GM03348 (cell line): ENCODE measurements at places on chromosomes 3 and 15.
A peak's percentile ranks its signal among the peaks of the same experiment; 100 is the strongest.

DNA sequence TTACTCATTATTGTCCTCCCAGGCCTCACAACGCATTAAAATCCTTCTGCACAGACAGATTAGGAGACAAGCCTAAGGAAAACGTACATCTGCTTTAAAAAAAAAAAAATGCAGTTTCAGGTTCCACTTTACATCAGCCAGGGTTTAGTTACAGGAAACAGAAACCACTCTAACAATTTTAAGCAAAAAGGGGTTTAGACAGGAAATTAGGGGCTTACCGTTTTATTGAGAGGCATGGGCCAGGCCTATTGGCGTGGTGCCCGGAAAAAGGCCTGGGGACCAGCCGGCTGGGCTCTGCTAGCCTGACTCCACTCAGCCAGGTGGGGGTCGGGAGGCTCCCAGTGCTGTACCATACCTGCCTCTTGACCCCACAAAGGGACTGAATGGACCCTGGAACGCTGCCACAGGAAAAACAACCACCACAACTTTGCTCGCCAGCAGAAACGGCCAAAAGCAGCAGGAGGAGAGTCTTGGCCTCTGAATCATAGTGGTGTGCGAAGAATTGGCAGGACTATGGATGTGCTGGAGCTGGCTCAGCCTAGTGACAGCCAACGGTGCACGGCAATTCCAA is 124.3 kb downstream of the CHSY1 start:
- DNase-seq: peak; percentile 85

DNA sequence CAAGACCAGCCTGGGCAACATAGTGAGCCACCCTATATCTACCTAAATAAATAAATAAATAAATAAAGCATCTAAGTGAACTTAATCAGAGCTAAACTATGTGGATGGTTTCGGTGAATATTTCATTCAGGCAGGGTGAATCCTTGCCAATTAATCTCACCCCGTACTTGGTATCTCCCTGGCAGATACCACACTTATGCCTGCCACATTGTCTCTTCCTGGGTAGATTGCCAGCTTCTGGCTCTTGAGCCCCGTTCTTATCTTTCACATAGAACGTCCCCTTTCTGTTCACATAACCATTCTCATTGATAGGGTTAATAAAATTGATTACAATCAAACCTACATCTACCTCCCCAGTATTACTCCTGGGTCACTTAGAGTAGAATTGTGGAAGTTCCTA is 7.0 kb downstream of the SNAP23 start:
- no peak for DNase-seq

GRCh38 chr3:66037986-66038369 is 740 bp downstream of the MAGI1 start:
- DNase-seq: peak; percentile 36

DNA sequence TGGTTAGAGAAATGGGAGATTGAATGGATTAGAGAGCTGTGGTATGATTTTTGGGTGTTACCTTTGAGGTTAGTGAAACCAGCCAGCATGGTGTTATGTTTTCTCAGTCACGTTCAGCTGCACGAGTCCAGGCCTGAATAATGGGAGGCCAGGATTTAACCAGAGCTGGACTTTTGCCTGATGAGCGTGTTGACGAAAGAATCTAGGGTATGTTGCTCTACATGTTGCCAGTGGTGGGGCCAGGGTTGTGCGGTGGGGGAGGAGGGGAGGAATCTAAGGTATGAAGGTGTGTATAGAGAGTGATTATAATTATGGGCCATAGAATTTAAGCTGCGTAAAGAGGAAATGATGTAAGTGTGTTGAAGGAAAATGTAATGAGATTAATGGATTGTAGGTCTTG is 22.8 kb downstream of the MINDY2 start:
- no peak for DNase-seq

- DNase-seq: peak; percentile 85
Measured at GRCh38 chr3:12891985-12892839, 50.8 kb upstream of the RPL32 start.
